ENCODE measurements at places on chromosomes 11 and 22.

DNA sequence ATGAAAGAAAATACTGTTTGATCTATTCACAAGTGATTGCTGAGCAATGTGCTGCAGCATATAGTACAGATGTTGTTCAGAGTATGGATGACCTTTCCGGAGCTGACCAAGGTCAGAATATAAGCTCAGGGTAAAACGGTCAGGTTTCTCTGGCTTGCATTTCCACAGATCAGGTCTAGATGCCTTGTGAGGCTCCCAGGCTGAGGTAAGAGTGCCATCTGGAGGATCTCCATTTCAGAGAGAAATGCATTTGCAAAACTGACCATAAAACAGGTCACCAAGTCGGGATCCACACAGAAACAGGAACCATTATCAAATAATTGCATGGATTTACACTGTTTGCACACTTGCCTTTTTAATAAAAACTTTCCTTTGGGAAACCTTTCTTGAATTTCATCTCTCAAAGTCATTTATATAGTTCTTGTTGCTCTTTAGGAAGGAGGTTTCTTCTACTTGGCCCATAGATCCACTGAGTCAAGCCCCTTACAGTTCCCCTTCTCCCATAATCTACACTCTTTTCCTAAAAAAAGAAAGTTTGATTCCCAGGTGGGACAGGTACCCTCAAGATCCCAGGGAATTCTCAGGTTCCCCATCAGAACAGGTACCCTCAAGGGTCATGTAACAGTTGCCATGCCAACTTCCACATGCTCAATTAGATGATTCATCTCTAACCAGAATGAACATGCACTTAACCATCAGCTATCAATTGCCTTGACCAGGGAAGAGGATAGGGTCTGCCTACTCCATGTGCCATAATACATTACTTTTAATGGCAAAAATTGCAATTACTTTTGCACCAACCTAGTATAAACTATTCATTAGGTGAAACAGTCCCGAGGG is 25.0 kb upstream of the TMPRSS5 start:
- DNase-seq = no peak

DNA sequence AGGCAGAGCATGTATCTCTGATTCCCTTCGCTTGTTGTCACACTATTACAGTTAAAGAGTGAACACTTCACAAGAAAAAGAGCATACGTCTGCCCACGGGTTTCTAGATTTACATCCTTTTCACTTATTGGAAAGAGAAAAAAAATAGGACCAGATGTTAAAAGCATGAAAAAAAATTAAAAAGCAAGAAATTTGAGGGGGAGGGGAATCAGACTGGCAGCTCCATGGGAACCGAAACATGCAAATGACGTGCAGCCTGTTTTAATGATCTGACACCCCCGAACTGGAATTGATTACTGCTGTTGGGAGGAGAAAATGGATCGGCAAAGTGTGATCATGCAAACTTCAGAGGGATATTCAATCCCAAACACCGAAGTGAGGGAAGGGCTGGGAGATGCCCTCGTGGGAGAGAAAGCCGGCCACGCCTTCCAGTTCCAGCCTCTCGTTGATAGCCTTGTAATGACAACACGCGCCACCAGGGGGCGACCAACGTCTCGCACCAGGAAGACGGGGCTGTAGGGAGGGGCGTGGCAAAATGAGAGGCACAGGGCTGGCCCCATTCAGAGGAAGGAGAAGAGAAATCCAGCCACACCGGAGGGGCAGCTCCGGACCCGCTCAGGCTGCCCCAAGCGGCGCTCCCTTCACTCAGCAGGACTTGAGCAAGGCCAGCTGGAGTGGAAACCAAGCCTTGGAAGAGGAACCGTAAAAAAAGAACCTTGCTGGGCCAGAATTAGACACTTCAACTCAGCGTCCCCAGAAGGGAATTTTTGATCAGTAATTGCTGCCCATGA is 53.8 kb upstream of the SYT13 start:
- peak; percentile 93 for DNase-seq

GRCh38 chr11:2470495-2470894 is 25.7 kb downstream of the KCNQ1 start:
- DNase-seq = no peak

DNA sequence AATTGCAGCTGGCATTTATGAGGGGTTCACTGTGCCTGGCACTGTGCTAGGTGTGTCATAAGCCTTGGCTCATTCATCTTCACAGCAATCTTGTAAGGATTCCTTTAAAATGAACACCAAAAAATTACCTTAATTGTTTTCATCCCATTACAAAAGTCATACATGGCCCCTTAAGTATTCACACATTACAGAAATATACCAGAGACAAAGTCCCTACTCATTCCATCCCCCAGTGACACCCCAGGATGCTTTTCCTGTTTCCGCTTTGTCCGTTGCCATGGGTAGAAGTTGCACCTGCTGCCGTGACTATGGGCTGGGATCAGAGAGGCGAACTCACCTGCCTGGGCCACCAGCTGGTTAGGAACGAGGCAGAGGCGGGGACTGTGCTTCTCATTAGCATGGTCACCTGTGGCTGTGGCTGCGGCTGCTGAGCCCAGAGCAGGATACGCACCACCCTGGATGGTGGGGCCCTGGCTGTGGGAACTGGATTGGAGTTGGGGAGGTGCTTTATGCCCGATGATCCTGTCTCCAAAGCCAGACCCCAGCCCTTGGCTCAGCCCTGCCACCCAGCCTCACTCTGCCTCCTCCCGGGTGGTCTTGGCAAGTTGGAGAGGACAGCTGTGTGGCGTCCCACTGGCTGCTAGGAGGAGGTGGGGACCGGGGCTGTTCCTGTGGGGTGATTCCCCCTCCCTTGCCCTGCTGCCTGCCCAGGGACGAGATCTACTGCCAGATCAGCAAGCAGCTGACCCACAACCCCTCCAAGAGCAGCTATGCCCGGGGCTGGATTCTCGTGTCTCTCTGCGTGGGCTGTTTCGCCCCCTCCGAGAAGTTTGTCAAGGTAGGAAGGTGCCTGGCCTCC is 60.8 kb downstream of the MYO7A start:
- no peak for DNase-seq

All from B cell (primary cell).